Progenitor cell of endocrine pancreas (in vitro differentiated cells): ENCODE measurements at places on chromosomes 11 and 22.

DNA sequence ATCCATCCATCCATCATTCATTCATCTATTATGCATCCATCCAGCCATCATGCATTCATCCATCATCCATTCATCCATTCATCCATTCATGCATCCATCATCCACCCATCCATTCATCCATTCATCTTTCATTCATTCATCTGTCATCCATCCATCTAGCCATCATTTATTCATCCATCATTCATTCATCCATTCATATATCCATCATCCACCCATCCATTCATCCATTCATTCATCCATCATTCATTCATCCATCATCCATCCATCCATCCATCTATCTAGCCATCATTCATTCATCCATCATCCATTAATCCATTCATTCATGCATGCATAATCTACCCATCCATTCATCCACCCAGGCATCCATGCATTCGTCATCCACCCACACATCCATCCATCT, 1450.3 kb downstream of the TBC1D22A start:
- no peaks in the 10 kb centered on the region for H3K36me3 ChIP-seq
- H3K27me3 ChIP-seq: peaks cover 29% of the 10 kb centered on the region
- H3K27ac ChIP-seq: no peak overlapping the region
- H3K4me1 ChIP-seq: no peaks in the 10 kb centered on the region

DNA sequence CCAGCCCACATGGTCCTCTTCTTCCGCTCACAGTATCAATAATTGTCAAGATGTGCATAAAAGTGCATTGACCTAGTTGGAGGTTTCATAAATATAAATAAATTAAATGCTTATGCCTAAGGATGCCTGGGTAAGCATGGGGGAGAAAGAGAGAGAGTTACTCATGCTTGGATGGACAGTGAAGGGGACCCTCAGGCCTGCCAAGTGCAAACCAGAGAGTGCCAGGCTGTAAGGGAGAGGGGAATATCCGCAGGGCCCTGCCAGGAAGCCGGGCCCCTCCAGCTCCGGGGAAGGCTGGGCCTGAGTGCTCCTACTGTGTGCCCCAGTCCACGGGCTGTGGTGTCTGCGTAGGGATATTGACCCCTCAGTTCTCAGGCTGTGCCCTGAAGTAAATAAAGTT, 214.6 kb downstream of the DSCAML1 start:
- H3K27ac ChIP-seq: no peak overlapping the region
- H3K36me3 ChIP-seq: no peaks in the 10 kb centered on the region
- H3K4me1 ChIP-seq: no peaks in the 10 kb centered on the region
- peaks cover 44% of the 10 kb centered on the region for H3K27me3 ChIP-seq
- DNase-seq: no peak

DNA sequence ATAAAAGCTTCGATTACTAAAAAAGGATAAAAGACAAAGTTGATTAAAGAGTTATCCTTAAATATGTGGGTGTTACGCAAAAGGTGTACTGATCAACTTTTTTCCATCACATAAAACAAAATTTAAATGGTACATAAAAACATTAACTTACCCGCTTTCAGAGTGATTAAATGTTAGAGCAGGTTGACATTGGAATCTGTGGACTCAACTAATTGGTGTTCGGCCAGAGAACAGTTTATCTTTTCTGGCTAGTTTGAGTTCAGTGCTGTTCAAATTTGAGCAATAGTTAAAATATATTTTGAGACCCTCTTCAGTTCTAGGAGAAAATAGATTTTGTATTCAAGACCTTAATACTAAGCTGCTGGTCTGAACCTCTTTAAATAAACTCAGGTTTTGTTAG, 56.1 kb downstream of the ATM start:
- H3K4me3 ChIP-seq: peak overlapping the region; percentile 8
- no peak for DNase-seq
- peak overlapping the region; percentile 95 for H3K27ac ChIP-seq

DNA sequence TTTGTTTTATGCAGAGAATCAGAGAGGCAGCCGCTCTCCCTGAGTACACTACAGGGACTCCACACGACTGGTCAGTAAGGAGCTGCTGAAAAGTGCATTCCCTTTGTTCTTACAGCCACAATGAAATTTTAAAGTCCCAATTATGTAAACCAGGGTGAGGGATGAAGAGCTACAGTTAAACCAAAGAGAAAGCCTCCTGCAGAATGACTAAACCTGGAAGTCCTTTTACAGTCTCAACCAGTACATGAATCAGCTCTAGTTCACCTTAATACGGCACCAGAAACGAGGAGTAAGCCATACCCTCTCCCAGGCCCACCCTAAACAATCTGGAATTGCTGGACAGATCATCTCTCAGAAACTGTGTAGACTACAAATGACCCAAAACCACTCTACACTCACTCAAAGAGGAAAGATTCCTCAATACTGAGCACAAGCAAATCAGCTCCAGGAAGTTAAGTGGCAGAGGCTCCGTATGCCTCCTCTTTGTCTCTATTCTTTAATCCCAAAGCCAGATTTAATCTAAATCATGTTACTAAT, 113.1 kb downstream of the RBFOX2 start:
- H3K36me3 ChIP-seq: no peaks in the 10 kb centered on the region
- peak overlapping the region; percentile 67 for H3K4me3 ChIP-seq
- peak overlapping the region; percentile 94 for H3K27ac ChIP-seq
- peaks cover 48% of the 10 kb centered on the region for H3K4me1 ChIP-seq
- DNase-seq: no peak
- H3K27me3 ChIP-seq: no peaks in the 10 kb centered on the region

GRCh38 chr11:66363805-66364535, 7.6 kb downstream of the SLC29A2 start:
- H3K36me3 ChIP-seq: peaks cover 8% of the 10 kb centered on the region
- no peaks in the 10 kb centered on the region for H3K4me1 ChIP-seq
- no peaks in the 10 kb centered on the region for H3K27me3 ChIP-seq
- no peak overlapping the region for H3K4me3 ChIP-seq
- no peak overlapping the region for H3K27ac ChIP-seq
